Stimulated activated CD8-positive, alpha-beta memory T cell treated with anti-CD3 and anti-CD28 coated beads, Interleukin-7, amount 100 ng/mL, for 1 hour (primary cell): ENCODE measurements at places on chromosomes 2 and 18.

GRCh38 chr2:238743243-238744065, 104.4 kb upstream of the TWIST2 start:
- DNase-seq = no peak

GRCh38 chr2:237572742-237573101, 6.3 kb downstream of the PRLH start:
- DNase-seq = no peak

GRCh38 chr2:190344276-190344827, 963 bp downstream of the INPP1 start:
- no peak for DNase-seq

- DNase-seq = no peak
Observed at GRCh38 chr2:186460465-186460864, 25.6 kb upstream of the ZC3H15 start.

- DNase-seq = no peak
Observed at GRCh38 chr2:241490825-241491506, 17.4 kb downstream of the STK25 start.

- no peak for DNase-seq
Observed at GRCh38 chr2:175169191-175169590, 1.2 kb upstream of the ATF2 start.

GRCh38 chr2:229087267-229087666, 183.8 kb downstream of the PID1 start:
- no peak for DNase-seq

DNA sequence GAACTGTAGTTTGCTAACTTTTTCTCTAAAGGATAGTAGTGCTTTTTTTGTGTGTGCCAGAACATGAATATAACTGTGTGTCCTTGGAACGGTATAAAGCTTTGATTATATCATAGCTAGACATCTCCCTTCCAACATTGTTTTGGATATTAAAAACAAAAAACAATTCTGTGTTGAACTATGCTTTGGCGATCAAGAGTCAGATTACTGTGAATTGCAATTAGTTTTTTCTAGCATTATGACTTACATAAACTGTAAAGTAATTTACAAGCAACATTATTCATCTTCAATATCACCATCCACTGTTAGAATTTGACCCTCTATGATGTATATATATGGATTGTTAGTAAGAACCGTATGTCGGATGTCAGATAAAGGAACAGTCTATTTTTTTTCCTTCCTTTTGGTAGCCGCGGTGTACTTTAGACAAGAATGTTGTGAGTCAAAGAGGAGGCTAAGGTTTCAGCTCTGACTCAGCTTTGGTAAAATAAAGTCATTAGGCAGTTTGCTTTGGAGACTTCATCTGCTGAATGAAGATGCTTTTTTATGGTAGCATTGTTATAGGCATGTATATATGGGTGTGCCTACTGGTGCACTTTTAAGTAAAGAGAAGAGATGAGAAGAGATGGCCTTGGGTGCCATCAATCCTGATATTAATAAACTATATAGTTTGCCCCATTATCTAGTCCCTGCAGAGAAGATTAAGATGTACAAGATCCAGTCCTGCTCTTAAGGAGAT, 76.4 kb downstream of the LTBP1 start:
- no peak for DNase-seq

DNA sequence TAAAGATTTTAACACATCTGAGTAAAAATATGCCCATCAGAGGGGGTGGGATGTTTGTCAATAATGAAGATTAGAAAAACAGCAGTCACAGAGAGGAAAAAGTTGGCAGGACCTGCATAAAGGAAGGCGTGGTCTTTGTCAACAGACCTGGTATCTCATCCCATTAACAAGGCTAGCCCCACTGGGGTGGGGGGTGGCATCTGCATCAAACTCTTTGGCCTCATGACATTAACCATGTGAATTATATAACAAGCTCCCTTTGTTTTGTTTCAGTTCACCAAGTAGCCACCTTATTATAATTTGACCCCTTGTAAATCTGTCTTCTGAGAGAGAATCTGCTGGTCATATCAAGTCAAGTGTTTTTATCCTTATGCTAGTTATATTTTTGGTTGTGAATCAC, 28.8 kb downstream of the NEMP2 start:
- DNase-seq = no peak

GRCh38 chr2:34808426-34808825, 1209.3 kb upstream of the FAM98A start:
- no peak for DNase-seq

DNA sequence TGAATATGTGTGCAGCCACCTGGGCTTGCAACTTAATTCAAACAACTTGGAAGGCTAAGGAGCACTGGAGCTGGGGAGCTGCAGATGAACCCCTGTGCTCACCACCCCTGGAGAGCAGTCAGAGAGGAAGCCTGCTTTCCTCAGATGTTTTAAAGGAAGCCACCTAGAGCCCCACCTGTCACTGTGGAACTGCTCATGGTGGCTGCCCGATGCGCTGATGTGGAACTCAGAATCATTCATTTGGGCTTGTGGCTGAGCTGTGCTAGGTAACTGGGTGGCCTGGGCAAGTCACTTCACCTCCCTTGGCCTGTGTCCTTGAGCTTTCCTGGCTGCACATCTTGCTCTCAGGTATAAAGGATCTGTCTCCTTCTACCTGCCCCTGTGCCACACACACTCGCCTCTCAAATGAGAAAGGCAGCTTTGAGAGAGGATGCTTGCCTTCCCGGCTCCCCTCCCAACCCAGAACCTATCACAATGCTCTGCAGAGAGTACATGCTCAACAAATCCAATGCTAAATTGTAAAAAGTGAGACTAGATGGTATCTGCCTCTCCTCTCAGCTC, 41.3 kb downstream of the BCL11A start:
- no peak for DNase-seq

DNA sequence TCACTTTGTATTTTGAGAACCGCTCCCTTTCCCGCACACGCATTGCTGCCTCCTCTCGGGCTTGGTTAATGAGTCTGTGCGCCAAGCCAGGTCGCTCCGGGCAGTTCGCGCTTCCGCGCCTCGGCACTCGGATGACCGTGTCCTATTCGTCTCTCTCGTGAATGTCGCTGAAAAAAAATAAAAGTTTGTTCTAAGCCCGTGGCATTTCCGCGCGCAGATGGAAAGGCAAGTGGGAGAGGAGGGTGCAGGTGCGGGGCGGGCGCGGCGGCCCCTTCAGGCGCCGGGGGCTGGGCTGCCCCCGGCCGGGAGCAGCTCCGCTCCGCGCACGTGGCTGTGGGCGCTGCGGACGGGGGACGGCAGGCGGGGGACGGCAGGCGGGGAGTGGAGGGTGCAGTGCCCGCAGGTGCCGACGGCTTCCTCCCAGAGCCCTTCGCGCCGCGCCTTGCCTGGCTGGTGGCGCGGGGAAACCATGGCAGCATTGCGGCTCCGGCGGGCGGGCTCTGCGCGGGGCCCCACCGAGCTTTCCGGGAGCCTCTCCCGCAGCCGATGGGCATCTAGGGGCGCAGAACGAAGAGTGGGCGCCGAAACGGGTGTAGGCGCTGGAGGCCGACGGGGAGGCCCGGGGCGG, 159.6 kb upstream of the SIX2 start:
- DNase-seq = no peak

DNA sequence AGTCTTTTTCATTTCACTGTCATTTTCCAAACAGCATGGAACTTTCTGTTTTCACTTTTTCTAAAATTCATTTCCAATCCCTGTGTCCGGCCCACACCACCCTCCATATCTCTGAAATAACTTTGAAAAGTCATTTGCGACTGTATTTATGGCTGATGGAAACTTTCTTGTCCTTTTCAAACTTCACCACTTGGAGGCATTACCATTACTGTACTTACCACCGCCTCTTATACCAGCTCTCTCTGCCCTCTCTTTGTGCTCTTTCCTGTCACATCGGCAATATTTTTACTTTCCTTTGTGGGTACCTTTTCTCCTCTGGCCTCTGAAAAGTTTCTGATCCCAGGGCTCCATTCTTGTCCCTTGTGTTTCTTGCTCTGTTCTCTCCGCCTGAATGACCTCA, 39.5 kb upstream of the IL1RL1 start:
- no peak for DNase-seq

DNA sequence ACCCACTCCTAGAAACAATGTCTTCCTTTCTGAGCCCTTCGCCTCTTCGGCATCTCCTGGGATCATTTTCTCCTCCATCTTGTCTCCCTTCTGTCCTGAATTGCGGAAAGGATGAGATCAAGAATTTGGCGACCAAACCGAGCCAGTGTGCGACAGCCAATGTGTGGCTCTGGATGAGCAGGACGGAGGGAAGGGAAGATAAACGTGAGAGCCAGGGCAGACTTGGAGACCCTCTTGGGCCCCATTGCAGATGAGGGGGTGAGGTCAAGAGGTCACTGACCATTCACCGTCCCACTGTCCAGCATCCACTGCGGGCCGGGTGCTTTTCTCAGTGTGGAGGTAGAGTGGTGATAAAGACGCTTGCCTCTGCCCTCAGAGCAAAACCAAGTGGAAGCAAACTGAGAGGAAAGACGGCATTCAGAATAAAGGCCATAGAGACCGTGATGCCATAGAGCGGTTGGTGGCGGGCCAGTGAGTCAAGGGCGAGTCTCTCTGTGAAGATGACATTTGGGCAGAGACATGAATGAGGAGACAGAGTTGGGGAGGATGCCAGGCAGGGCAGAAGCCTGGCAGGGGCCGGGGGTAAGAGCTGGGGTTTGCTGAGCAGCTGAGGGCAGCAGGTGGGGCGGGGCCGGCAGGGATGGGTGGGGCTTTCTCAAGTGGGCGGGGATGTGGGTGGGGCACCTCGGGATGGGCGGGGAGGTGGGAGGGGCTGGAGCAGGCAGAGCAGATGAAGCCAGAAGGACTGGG, 55.6 kb downstream of the ACAA2 start:
- no peak for DNase-seq

DNA sequence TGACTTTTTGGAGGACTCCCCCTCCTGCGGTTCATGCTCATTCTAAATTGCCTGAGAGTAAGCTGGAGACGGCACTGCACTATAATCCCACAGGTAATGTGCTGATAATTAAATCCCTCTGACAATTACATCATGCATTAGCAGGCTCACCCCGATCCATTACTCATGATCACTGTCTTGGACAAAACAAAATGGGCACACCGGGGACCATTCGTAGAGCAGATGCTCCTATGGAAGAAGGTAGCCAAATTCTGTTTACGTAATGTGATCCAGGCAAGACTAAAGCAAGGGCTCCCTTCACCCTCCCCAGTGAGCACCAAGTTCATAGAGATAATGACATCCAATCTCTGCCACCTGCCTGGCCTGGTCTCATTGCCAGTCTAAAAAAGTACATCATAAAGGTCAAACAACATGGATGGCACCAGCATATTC, 657.1 kb upstream of the SOX11 start:
- no peak for DNase-seq
